ENCODE measurements at places on chromosomes 12 and 14. TPM values are rescaled to one million over a fixed set of nuclear protein-coding genes. Genes with fewer than 3 reads are reported as not detected.

The RCOR1 gene
- polyA plus RNA-seq: 68.1 TPM

The ST8SIA1 gene
- polyA plus RNA-seq: 9.9 TPM

The FERMT2 gene
- polyA plus RNA-seq: 131 TPM

The ADAM21 gene
- 0.47 TPM for polyA plus RNA-seq

DNA sequence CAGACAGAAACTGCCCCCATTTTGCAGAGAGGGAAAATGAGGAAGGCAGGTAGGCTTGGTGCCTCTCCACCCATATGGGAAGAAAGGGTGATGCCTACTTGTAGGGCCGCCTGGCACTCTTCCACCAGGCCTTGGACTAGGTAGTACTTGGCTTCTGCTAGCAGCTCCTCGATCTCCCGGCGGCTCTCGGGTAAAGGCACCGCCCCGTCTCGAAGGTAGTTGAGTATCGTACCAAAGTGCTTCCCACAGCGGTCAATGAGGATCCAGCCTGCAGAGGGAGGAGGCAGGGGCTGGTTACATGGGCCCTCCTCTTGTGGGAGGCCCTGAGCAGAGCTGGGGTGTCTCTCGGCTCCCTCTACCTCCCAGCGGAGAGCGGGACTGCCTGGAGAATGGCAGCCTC is 16.6 kb downstream of the KCTD10 start:
- DNase-seq: no peak

GRCh38 chr12:46493150-46493833 is 120.7 kb upstream of the SLC38A2 start:
- DNase-seq: no peak

DNA sequence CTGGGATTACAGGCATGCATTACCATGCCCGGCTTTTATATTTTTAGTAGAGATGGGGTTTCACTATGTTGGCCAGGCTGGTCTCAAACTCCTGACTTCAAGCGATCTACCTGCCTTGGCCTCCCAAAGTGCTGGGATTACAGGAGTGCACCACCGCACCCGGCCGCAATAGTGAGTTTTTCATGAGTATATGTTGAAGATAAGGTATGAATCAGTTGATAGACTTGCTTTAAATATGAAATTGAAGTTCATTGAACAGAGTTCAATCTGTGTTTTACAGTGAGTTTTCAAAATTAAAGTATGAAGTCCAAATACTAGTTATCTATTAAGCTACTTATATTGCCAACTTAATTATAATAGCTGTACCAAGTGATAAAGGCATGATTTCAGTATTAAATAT is 35.1 kb downstream of the SNAPC1 start:
- DNase-seq: no peak

GRCh38 chr12:101923045-101923718 is 45.8 kb downstream of the DRAM1 start:
- no peak for DNase-seq

DNA sequence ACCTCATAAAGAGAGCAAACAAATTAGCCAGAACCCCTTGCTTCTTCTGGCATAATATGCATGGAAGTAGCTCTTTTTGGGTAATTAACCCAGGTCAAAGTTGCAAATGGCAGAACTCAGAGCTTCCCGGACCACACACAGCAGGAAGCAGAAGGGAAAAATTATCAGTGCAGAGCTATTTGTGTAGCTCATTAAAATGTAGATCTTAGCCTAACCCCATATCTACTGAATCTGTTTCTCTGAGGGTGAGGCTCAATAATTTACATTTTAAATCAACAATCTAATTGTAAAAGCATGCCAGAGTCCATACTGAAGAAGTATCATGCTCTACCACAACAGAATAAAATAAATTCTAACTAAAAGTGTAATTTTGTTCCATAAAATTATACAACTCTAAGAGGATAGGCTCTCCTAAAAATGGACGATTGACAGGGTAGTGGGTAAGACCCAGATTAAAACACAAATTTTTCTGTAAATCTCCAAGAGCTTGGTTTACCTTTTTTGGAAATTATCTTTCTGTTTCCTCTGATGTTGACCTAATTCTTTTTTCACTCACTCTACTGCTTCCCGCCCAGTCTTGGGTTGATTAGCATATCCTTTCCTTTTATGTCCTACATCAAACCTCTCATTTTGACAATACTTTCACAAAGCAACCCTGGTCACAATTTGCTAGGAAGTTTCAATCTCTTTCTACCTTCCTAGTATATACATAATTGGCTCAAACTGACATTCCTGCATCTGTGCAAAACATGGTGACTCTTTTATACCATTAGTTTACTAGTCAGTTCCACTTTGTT is 213.3 kb upstream of the SLC16A7 start:
- no peak for DNase-seq

GRCh38 chr14:69501423-69501838 is 16.9 kb downstream of the PLEKHD1 start:
- DNase-seq: peak; percentile 49

DNA sequence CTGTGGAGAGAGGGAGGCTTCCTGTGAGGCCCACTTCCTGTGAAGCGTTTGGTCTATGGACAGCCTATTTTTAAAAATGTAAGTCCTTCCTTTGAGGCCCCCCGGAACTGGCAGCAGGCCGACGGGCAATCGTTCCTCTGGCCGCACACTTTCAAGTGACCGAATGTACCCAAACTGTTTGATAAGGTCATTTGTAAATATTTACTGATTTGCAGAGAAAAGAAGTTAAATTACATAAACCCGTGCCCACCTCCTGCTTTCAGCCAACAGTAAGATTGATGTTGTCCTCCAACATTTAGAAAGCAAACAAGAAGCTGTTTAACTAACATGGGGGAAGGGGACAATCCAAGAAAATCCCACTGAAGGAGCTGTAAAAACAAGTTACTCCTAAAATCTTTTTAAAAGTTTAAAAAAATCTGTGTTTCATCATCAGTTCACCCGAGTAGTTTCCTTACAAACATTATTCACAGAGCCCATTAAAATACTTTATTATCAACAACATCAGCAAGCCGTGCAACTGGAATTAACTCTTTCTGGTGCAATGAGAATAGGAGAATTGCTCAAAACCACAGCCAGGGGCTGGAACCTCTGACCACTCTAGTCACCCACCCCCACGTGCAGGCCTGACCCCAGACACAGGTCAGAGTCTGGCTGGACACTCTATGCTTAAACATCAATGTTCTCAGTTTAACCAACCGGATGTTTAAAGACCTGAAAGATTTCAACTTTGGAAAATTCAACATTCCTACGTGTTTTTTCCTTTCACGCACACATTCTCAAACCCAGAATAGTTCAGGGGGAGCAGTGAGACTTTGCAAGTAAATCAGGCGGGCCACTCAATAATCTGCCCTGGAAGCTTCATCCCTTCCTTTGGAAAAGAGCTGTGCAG is 65.3 kb downstream of the FOXN3 start:
- DNase-seq: no peak

DNA sequence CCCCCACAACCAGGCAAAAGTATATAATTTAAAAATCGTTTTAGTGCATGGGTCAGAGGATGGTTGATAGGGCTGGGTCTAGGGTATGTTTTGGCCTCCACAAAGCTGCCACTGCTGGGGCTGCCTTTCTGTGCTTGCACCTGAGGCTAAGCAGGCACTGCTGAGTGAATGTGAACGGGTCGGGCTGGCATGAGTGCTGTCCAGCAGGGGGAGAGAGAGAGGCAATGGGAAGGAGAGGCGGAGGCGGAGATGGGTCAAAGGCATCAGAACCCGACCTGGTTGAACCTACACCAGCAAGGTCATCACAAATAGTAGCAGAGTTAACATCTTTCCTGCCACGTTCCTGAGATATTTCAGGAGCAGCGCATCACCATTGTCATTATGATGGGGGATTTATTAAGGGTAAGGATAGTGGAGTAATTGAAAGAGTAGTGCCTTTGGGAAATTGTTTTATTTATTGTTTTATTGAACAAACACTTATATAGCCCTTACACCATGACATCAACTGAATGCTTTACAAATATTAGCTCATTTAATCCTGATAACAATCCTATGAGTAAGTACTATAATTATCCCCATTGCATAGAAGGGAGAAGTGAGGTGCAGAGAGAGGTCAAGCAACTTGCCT is 5.8 kb upstream of the NRXN3 start:
- DNase-seq: no peak

DNA sequence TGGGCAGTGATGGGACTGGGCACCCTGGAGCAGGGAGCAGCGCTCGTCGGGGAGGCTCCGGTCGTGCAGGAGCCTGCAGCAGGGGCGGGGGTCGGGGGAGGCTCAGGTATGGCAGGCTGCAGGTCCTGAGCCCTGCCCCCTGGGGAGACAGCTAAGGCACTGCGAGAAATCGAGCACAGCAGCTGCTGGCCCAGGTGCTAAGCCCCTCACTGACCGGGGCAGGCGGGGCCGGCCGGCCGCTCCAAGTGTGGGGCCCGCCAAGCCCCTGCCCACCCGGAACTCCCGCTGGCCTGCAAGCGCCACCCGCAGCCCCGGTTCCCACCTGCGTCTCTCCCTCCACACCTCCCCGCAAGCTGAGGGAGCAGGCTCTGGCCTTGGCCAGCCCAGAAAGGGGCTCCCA is 326.8 kb upstream of the TMTC1 start:
- DNase-seq: peak; percentile 63

- DNase-seq: no peak
Measured at GRCh38 chr14:47660158-47660557, 15.2 kb downstream of the MDGA2 start.

DNA sequence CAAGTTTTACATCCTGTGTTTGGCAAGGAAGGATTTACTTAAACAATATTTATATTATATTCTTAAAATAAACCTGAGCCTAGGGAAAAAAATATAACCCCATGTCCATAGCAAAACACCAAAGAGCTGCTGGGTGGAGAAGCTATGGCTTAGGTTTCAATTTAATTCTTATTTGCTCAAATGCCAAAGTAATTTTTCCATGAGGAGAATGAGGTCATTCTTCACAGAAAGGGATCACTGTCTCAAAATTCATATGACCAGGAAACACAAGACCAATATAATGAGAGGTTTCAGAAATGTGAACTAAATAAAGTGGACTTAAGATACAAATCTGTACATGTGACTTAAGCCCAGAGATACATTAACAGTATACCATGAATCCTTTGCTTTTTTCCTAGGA is 195.0 kb downstream of the PHLDA1 start:
- DNase-seq: no peak

DNA sequence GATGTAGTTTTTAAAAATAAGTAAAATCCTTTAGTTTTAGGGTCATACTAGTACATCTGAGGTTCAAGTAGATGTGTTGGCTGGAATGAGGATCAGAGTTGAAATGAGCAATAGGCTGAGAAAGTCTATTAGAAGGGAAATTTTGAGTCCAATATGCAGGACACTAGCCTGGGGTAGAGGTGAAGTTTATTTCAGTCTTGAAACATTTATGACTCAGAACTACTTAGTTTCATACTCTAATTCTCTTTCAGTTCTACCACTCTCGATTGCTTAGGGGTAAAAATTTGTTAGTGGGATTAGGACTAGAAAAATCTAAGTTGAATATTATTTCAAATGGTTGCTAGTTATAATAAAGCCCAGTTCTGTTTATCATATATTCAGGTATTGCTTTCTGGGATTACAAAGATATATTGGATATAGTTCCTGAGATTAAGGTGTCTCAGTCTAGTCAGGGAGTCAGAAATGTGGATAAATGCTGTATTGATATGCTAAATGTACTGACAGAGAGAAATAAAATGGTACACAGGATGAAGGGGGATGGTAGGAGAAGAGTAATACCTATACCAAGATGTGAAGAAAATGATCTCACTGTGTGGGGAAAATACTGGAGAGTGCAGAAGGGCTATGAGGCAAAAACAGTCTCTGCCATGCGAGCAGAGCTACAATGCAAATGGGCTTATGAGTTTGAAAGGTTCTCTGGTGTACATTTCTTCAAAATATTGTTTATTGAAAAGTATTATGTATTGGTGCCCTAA is 395.8 kb upstream of the FBXO33 start:
- DNase-seq: no peak

- DNase-seq: no peak
Measured at GRCh38 chr12:76113800-76114757, 29.6 kb upstream of the NAP1L1 start.

- DNase-seq: no peak
Measured at GRCh38 chr14:38278035-38278434, 22.1 kb upstream of the CLEC14A start.

DNA sequence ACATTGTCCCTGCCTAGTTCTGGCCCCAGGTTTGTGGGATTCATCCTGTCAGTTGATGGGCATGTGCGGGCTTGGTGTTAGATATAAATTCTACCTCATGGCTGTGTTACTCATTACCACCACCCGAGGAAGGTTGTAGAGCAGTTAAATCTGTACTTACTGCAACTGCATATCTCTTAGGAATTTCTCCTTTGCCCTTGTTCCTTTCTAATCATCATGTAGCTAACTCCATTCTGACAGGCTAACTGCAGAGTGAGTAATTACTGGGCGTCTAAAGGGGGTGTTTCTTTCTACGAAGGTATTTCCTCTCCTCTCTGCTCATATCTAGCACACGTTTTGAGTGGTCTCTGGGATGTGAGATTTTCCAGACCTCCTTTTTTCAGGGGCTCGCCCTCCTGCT is 1076.7 kb downstream of the TMTC2 start:
- no peak for DNase-seq

GRCh38 chr14:76500011-76500410 is 124.1 kb downstream of the ESRRB start:
- DNase-seq: no peak

DNA sequence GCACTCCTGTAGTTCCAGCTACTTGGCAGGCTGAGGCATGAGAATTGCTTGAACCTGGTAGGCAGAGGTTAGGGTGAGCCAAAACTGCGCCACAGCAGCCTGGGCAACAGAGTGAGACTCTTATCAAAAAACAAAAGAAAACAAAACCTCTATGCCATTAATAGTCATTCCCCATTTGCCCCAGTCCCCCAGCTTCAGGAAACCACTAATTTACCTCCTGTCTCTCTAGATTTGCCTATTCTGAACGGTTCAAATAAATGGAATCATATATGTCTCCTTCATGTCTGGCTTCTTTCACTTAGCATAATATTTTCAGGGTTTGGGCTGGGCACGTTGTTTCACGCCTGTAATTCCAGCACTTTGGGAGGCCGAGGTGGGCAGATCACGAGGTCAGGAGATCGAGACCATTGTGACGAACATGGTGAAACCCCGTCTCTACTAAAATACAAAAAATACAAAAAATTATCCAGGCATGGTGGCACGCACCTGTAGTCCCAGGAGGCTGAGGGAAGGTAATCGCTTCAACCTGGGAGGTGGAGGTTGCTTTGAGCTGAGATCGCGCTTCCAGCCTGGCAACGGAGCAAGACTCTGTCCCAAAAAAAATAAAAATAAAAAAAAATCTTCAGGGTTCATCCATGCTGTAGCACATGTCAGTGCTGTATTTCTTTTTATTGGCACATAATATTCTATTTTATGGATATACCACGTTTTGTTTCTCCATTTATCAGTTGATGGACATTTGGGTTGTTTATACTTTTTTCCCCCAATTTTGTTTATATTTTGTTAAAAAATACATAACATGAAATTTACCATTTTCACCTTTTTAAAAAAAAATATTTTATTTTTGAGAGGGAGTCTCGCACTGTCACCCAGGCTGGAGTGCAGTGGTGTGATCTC is 31.9 kb downstream of the KNTC1 start:
- no peak for DNase-seq

DNA sequence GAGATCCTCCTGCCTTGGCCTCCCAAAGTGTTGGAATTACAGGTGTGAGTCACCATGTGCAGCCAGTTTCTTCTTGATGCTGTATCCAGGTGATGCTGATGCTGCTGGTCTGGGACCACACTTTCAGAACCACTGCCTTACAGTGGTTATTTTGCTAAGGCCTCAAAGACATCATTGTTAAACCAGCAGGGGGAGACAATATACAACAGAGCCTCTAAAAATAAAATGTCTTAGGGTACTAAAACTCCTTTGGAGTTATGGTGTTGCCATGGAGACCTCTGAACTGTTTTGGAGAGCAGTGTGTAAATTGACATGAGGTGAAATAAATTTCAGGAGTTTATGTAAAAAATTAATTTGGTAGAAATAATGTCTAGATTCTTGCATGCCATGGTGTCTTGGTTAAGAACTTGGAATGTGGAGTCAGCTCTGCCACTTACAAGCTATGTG is 1.1 kb upstream of the ARG2 start:
- DNase-seq: no peak

Measured in left lung (tissue), 14 donors.